ENCODE measurements at places on chromosomes 2 and 18.

GRCh38 chr2:27729198-27729597 lies 42.3 kb upstream of the MRPL33 start:
- no peak for DNase-seq

DNA sequence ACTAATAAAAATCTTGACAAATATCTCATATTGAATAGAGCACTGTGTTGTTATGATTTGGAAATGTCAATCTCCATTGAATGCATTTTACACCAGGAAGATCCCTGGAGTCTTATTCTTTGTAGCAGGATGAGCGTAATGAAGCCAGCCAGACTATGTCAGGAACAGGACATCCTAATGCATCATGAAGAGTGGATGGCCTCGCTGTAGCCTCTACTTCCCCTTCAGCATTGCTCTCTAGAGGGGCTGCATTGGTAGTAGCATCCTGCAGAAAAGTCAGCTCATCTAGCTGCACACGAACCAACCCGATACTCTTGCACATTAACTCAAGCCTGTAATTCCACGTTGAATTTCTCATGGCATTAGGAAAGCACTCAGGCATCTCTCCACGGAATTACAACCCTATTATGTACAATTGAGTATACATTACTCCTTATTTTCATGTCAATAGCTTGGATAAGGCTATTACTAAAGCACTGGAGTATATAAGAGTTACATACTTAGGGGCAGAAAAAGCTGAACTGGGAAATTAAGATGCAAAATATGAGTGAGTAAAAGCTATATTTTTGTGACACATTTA lies 76.1 kb downstream of the CMPK2 start:
- DNase-seq = no peak

GRCh38 chr18:77101410-77102258 lies 30.9 kb downstream of the MBP start:
- peak; percentile 42 for DNase-seq

- no peak for DNase-seq
Measured at GRCh38 chr2:231541645-231542044, 11.4 kb upstream of the NMUR1 start.

DNA sequence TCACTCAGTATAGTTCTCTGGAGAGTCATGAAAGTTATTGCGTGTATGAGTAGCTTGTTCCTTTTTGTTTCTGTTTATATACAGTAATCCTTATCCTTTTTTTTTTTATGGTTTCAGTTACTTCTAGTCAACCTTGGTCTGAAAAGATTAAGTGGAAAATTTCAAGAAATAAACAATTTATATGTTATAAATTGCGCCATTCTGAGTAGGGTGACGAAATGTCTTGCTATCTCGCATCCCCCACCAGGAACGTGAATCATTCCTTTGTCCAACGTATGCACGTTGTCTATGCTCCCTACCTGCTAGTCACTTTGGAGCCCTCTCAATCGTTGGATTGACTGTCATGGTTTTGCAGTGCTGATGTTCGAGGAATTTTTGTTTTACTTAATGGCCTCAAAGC lies 60.4 kb downstream of the FAM117B start:
- no peak for DNase-seq

- no peak for DNase-seq
Measured at GRCh38 chr18:60295674-60296073, 76.9 kb downstream of the MC4R start.

GRCh38 chr2:191311-192190 lies 72.3 kb downstream of the SH3YL1 start:
- no peak for DNase-seq

DNA sequence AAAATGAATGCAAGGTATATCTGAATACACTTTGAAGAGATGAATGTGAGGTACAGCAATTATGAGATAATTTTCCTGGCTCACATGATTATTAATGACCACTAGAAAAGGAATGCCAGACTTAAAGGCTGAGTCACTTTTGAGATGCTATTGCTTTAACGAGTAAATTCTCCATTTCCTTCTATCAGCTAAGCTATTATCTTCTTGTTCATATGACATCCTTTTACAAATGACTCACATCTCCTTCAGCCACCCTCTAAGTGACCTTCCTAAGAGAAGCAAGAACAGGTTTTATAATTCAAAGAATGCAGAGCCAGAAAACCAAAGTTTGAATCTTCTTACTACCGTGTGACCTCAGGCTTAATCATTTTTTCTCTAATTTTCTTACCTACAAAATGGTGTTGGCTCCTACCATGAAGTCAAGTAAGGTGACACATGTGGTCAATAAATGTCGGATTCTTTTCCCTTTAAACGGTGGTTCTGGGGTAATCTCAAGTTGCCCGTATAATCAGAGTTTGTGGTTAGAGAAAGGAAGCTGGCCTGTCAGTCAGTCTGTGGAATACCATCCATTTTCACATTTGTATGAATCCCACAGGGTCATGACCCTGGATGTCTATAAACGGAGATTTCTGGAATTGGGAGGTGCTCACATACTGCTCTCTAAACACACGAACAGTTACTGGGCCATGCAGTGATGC lies 184.0 kb upstream of the PID1 start:
- DNase-seq = no peak

- no peak for DNase-seq
Measured at GRCh38 chr2:108594982-108595464, 60.8 kb downstream of the LIMS1 start.

GRCh38 chr2:57376985-57377384 lies 669.6 kb upstream of the VRK2 start:
- no peak for DNase-seq

GRCh38 chr2:86285981-86286380 lies 51.4 kb downstream of the REEP1 start:
- no peak for DNase-seq

DNA sequence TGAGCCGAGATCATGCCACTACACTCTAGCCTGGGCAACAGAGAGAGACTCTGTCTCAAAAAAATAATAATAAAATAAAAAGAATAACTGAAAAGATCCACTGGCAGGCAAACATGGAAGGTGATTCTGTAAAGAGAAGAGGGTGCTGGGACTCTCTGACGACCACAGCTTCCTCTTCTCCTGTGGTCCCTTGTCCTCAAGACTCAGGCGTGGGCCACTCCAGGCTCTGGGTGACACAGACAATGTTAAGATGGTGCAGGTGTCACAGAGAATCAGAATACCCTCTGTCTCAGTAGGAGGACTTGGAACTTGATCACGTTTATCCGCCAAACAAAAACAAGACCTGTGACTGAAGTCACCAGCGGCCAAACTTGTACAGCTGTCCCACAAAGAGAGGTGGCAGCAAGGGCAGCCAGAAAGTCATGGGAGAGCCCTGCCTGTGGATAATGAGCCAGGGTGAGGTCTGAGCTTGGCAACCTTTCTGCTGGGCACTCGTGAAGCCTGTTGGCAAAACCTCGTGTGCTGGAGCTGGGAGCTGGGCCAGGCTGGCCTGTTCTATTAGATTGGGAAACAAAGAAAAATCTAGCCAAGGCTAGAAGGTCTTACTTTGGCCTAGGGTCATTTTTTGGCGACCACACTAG lies 76.4 kb upstream of the ITGA6 start:
- no peak for DNase-seq

GRCh38 chr2:63488118-63488713 lies 100.1 kb downstream of the WDPCP start:
- no peak for DNase-seq

- no peak for DNase-seq
Measured at GRCh38 chr2:111668274-111668616, 215.7 kb downstream of the ANAPC1 start.

DNA sequence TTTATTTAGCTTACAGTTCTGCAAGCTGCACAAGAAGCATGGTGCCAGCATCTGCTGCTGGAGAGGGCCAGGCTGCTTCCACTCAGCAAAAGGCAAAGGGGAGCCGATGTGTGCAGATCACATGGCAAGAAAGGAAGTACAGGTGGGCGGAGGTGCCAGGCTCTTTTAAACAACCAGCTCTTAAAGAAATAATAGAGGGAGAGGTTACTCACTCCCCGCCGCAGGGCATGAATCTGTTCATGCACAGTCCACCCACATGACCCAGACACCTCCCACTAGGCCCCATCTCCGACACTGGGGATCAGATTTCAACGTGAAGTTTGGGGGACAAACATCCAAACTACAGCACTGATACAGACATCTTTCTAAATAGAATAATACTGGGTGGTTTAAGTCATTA lies 105.8 kb downstream of the MTCL1 start:
- no peak for DNase-seq

DNA sequence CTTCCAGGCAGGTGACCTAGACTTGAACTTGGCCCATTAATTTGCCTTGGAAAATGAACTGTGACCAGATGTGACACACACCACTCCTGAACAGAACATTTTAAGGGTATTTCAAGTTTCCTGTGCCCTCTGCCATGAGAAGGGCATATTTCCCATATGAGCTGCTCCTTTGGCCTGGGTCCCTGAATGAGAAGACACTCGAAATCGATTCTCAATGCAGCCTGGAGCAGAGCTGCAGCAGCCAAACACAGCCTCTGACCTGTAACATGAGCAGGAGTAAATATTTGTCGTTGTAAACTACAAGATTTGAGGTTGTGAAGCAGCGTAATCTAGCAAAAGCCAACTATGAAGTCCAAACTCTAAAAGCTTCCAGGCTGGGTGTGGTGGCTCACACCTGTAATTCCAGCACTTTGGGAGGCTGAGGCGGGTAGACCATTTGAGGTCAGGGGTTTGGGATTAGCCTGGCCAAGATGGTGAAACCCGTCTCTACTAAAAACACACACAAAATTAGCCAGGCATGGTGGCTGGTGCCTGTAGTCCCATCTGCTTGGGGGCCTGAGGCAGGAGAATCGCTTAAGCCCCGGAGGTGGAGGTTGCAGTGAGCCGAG lies 30.1 kb upstream of the SOS1 start:
- DNase-seq = no peak

GRCh38 chr2:174335988-174336500 lies 1.3 kb downstream of the SP9 start:
- no peak for DNase-seq

- DNase-seq = no peak
Measured at GRCh38 chr2:214899751-214900150, 90.3 kb upstream of the BARD1 start.

DNA sequence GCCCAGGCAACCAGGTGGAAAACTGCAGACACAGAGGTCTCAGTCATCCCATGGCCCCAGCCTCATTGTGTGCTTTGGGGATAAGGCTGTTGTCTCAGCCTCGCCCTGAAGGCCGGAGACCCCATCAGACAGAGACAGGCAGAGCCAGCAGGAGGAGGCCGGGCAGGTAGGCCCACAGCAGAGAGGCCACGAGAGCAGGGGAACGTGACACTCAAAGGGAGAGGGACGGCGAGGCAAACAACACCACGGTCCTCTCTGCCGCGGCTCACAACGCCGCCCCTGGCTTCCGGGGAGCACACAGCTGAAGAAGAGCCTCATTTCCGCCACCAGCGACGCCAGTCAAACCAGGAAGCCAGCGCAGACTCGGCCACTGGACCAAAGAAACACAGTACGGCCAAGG lies 103.3 kb downstream of the ZNF516 start:
- DNase-seq = no peak

GRCh38 chr18:26491194-26491816 lies 57.0 kb downstream of the KCTD1 start:
- DNase-seq = no peak

DNA sequence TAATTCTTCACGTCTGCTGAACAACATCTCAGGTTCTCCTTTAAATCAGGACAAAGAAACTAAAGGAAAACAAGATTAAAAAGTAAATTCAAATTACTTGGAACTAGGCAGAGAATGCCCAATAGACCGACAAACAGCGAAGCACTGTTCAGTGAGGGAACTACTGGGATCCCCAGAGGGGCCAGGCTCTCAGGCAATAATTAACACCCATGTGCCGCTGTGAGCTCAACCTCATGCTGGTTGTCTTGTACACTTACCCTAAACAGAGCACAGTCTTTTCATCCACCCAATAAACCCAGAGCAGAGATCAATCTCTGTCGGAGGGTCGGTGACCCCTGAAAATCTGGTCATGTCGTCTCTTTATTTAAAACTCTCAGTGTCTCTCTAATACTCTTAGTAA lies 229.9 kb upstream of the CRIM1 start:
- DNase-seq = no peak

DNA sequence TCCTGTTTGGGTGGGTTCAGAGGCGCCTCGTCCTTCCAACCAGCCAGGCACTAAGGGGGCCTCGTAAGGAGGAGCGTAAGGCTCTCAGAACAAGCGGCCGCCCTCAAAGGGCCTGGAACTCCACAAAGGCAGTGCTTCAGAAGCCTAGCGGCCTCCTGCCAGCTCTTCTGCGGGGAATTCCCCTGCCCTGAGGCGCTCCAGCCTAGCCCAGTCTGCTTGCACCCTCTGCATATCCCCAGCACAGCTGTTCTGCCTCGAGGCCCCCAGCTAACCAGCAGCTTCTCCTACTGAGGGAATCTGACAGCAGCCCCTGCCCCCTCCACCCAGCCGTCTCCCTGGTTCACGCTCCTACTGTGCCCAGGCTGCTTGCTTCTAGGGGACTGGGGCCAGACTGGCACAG lies 265.9 kb downstream of the TFCP2L1 start:
- no peak for DNase-seq

- DNase-seq = no peak
Measured at GRCh38 chr2:127045792-127046501, 61.0 kb downstream of the BIN1 start.

- DNase-seq = no peak
Measured at GRCh38 chr2:79596403-79596802, 83.6 kb downstream of the CTNNA2 start.

DNA sequence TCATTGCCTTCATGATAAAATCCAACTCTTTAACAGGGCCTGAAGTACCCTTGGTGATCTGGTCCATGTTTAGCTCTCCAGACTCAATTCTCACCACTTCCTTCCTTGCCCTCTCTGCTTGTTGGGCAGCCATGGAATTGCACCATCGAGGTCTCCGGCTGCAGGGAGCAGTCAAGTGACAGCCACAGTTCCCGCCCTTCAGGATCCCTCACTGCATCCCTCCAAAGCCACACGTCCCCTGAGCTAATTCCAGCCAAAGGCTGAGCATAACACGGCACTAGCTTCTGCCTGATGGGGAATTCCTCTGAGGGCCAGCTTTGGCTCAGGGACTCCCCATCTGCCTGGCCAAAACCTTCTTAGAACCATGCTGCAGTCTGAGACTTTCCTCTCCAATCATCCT lies 47.4 kb upstream of the SLC1A4 start:
- no peak for DNase-seq

- no peak for DNase-seq
Measured at GRCh38 chr18:4108016-4108415, 347.1 kb downstream of the DLGAP1 start.

GRCh38 chr2:119724656-119725485 lies 34.9 kb upstream of the PTPN4 start:
- DNase-seq = no peak

All from hematopoietic multipotent progenitor cell treated with erythropoietin and hydrocortisone succinate and interleukin-3 and kit ligand, for 15 days (in vitro differentiated cells).